ENCODE measurements at places on chromosomes 3 and 15. TPM values are rescaled to one million over a fixed set of nuclear protein-coding genes. Genes with fewer than 3 reads are reported as not detected.

DNA sequence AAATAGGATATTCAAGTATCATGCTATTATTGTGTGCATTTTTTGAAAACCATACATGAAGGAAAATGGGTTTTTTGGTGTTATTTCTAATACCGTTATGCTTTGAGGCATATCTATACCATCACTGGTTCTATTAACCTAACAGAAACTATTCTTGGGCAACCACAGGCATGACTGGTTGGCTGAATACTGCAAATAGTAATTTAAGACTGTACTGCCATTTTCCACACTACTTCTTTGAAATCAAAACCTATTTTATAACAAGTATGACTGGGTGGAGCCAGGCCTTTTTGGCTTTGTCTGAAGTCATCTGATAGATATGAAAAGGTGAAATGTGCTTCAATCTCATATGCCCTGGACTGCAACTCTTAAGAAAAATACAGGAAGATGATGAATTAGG is 115.1 kb downstream of the ULK4 start:
- DNase-seq: no peak

DNA sequence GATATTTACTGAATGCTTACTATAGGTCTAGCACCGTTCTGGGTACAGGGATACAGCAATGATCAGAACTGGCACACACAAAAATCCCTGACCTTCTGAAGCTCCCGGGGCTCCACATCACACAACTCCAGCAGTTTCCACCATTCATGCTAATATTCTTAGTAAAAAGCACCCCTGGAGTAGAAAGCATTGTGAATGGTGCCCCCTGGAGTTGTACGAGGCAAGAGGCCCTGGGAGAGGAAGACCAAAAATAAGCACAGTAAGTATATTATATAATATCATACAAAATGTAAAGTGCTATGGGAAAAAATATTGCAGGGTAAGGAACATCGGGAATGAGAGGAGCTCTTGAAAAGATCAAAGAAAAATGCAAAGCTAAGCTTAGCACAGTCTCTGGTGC is 790 bp upstream of the SRGAP3 start:
- peak; percentile 7 for DNase-seq

DNA sequence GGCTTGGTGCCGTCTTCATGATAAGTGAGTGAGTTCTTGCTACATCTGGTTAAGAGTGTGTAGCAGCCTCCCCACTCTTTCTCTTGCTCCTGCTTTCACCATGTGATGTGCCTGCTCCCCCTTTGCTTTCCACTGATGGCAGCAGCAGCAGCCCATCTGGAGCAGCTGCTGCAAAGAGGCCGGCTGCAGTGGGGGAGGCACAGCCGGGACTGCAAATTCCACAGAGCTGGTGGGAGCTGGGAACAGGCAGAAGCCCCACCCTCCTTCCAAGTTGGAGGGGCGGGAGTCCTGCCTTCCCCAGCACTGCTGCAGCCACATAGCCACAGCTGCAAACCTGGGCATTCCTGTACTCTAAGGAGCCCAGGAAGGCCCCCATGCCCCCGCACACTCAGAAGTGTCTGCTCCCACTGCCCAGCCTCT is 62.8 kb upstream of the IMPG2 start:
- DNase-seq: no peak

DNA sequence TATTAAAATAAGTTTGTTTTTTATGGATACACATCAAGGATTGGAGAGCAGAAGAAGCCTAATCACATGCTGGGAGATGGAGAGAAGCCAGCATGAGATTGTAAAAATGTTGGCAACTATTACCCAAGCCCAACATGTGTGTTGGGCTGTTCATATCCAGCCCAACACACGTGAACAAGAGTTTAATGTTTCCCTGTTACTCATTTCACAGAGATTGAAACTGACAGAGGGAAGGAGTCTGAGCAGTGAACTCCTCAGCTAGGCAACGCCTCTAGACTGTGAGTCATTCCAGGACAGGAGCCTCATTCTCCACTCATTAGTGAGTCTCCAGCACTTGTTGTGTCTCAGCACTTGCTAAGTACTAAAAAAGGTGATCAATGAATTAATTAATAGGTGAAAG is 43.2 kb upstream of the CMSS1 start:
- DNase-seq: no peak

- no peak for DNase-seq
Observed at GRCh38 chr3:143482106-143483088, 362.8 kb downstream of the CHST2 start.

- DNase-seq: no peak
Observed at GRCh38 chr3:172536505-172536904, 13.3 kb upstream of the TNFSF10 start.

PPP1R14D gene
- total RNA-seq: not detected

- DNase-seq: no peak
Observed at GRCh38 chr3:133769536-133769935, 23.3 kb downstream of the TF start.

DNA sequence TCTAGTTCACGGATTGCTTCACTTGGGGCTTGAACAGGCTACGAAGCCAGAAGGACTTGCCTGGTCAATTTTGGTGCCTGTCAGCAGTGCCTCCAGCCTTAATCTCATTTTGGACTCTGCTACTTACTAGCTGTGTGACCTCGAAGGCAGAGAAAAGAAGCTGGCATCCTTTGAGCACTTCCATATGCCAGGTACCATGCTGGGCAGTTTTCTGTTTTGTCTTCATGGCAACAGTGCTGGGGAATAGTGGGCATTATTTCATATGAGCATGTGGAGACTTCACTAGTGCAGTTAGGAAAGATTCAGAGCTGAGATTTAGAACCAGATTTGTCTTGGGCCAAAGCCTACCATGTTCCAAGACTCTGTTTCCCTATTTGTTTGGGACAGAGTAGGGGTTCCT is 92.2 kb downstream of the LRTM1 start:
- DNase-seq: no peak

DNA sequence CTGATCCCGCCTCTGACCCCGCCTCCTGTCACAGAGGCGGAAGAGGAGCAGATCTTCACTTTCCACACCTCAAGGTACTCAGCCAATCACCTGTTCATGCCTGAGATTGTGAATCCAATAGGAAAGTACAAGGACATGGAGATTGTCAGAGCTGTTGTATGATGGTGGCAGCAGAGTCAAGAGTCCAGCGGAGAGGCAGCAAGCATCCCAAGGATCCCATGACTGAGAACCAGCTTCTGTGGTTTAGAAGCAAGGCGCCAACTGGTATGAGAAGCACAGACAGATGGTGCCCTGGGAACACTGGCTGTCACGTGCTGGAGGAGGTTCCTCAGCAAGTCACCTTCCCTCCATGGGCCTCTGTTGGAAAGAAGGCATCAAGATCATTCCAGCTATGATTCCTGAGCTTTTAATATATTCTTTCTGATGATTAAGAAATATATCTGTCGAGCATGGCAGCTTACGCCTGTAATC is 93.9 kb downstream of the CPN2 start:
- no peak for DNase-seq

DNA sequence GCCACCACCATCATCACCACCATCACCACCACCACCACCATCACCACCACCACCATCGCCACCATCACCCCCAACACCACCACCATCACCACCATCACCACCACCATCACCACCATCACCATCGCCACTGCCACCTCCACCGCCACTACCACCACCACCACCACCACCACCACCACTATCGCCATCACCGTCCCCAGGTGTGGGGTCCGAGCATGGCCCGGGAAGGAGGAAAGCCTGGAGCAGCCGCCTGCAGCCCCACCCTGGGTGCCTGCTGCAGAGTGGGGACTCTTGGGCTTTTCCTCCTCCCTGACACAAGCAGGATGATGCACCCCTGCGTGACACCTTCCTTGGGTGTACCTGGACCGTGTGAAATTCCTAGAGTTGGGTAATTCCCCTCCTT is 43.9 kb downstream of the MUC4 start:
- no peak for DNase-seq

GNB4 gene
- total RNA-seq: 177 TPM

LYSMD4 gene
- 23.9 TPM for total RNA-seq

GRCh38 chr3:61610316-61610715 is 48.9 kb downstream of the PTPRG start:
- no peak for DNase-seq

- no peak for DNase-seq
Observed at GRCh38 chr3:39184968-39185285, 7.5 kb downstream of the XIRP1 start.

UROC1 gene
- total RNA-seq: not detected

- no peak for DNase-seq
Observed at GRCh38 chr3:168427835-168428475, 332.2 kb upstream of the GOLIM4 start.

GRCh38 chr3:31391150-31391549 is 141.6 kb upstream of the STT3B start:
- no peak for DNase-seq

GRK7 gene
- not detected for total RNA-seq

GRCh38 chr3:171404376-171404967 is 55.7 kb downstream of the TNIK start:
- no peak for DNase-seq

- no peak for DNase-seq
Observed at GRCh38 chr3:157148196-157148889, 11.6 kb downstream of the CCNL1 start.

KLHL40 gene
- total RNA-seq: not detected

- DNase-seq: no peak
Observed at GRCh38 chr3:150384296-150385212, 23.5 kb upstream of the TSC22D2 start.

GRCh38 chr3:127212231-127212630 is 19.3 kb downstream of the PRR23E start:
- no peak for DNase-seq

GRCh38 chr15:36810656-36811449 is 231.4 kb downstream of the CDIN1 start:
- no peak for DNase-seq

- no peak for DNase-seq
Observed at GRCh38 chr3:88003115-88003755, 55.6 kb downstream of the CGGBP1 start.
